ENCODE measurements at places on chromosomes 4 and X.

DNA sequence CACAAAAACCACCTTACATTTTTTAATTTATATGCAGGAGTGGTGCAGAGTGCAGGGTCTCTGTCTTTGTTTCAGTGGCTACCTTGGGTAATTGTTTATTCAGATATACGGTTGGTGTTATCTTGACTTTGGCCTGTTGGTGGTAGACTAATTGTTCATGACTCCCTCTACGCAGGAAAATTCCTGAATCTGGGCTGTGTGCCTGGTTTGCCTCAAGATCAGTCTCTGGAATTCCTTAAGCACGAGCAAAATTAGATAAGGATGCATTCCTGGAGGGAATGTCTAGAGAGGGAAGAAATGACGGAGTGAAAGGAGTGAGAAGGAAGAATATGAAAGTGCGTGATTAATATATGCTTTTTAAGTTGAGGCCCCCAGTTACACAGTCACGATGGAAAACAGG is 576.9 kb upstream of the PCDH10 start:
- no peak for DNase-seq

DNA sequence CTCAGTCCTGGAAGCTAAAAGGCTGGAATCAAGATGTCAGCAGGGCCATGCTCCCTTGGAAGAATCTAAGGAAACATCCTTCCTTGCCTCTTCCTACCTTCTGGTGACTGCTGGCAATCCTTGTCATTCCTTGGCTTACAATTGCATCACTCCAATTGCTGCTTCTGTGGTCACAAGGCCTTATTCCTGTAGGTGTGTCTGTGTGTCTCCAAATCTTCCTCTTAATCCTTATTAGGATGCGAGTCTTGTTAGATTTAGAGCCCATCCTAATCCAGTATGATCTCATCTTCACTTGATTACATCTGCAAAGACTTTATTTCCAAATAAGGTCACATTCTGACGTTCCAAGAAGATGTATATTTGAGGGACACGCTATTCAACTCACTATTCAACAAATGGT is 52.2 kb downstream of the SMIM20 start:
- DNase-seq, result no peak

DNA sequence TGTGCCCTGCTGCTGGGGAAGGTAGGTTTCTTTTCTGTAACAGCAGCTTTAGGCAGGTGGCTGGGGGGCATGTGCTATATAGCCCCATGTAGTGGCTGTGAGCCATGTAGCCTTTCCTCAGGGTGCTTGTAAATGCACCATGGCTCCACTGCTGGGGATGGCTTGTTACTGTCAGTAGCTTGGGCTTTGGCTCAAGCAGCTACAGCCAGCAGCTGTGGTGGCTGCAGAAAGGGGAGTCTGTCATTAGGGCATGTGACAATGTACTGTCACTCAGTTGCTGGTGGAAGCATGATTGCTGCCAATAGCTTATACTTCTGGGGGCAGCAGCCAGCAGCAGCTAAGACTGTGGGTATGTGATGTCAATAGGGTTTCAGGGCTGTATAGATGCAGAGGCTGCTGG is 33.9 kb upstream of the DDIT4L start:
- no peak for DNase-seq

- no peak for DNase-seq
Measured at GRCh38 chrX:10636851-10637250, 16.5 kb upstream of the MID1 start.

- DNase-seq, result peak; percentile 13
Measured at GRCh38 chr4:637536-638280, 12.3 kb downstream of the PDE6B start.

- no peak for DNase-seq
Measured at GRCh38 chr4:110633358-110634341, 10.8 kb upstream of the PITX2 start.

GRCh38 chr4:130859991-130860390 is 1764.0 kb downstream of the C4orf33 start:
- no peak for DNase-seq

GRCh38 chr4:5720157-5720850 is 9.3 kb downstream of the EVC start:
- no peak for DNase-seq

- no peak for DNase-seq
Measured at GRCh38 chr4:37160653-37161052, 83.9 kb upstream of the NWD2 start.

DNA sequence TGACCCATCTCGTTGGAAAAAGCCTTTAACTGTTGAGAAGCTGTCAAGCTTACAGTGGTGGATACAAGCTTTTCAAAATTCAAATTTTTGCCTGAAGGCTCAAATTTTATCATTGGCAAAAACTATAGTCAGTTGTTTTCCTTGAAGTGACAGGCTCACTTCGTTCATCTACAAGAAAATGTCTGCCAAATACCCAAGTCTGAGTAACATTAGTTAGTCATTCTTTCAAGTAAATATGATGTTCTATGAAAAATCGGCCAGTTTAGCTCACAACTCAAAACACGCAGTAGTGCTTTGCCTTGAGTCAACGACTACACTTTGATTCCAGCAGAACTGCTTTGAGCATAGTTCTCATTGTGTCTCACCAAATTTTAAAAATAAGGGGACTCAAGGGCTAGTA is 170.3 kb upstream of the MAMLD1 start:
- no peak for DNase-seq

DNA sequence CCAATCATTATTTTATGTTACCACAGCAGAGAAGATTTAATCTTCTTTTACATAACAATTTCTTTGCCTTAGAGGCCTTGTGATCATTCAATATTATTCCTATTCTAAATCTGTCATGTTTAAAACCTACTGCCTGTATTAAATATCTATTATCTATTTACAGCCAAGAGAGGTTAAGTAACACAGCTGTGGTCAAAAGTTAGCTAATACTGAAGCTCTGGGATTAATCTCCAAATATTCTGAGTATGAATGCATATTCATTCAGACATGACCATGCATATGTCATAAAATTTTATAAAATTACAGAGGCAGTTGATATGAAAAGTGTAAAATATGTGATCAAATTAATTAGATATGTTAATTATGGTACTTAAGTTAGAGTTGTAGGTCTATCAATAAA is 187.9 kb upstream of the MAB21L2 start:
- DNase-seq, result no peak

- no peak for DNase-seq
Measured at GRCh38 chrX:134676436-134676835, 18.2 kb upstream of the PLAC1 start.

DNA sequence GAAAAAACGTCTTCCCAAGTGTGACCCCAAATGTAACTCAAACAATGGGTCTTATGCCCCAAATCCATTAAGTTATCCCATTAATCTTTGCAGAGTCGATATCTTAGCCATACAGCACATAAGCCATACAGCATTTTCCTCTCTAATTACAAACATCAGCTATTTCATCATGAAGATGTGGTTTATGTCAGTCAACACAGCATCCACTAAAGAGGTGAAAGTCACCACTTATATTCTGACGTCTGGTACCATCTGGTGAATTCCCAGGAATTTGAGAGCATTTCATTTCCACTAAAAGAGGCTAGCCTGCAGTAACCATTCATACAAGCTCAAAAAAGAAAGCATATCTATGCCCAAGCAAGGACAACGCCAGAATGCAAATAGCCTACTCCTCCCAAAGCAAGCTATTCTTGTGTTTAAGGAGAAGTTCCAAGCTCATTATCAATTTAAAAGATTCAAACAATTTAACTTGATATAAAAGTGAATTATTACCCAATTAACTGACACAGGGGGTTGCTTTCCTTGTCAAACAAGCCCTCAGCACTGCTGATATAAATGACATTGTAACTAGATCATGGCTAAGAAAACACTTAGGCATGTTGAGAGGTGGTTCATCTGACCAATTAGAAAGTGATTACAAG is 203.3 kb downstream of the ANTXR2 start:
- no peak for DNase-seq

- no peak for DNase-seq
Measured at GRCh38 chr4:136918772-136919171, 613.5 kb downstream of the PCDH18 start.

- DNase-seq, result no peak
Measured at GRCh38 chr4:129148892-129149291, 52.9 kb downstream of the C4orf33 start.

DNA sequence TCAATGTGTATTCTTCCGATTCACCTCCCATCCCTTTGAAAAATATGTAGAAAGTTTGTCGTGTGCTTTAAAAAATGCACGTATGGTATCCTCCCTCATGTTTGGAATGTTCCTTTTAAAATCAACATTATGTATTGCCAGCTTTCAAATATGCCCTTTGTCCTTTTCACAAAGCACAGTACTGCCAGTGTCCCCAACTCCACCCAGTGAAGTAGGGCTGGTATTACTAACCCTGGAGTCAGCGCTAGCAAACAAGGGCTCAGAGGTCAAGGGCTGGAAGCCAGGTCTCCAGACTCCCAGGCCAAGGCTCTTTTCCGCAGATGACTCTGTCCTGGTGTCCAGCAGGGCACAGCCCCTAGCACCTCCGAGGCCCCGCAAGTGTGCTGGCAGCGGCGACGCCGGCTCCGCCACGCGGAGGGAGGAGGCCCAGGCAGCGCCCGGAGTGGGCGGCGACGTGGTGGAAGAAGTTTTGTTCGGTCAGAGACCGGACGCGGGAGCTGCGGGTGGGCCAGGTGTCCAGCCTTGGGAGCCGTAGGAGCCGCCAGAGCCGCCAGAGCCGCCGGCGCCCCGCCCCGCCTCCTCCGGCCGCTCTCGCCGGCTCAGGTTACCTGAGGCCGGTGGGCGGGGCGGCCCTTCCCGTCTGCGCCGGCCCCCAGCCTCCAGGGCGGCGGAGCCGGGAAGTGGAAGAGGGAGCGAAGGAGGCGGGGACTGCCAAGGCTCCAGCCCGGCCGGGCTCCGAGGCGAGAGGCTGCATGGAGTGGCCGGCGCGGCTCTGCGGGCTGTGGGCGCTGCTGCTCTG is at the start of gene IL13RA1:
TSS of gene IL13RA1 (plus strand) at position 720 of the 799 bp plus-strand sequence. CDS start at position 753, 33 bp downstream.
- DNase-seq, result peak; percentile 87

Data from femur (tissue), 1 donor.